Activated T-helper 1 cell treated with Interleukin-2 at 50 U/mL for 16 hours (primary cell): ENCODE measurements at places on chromosomes 4 and X.

DNA sequence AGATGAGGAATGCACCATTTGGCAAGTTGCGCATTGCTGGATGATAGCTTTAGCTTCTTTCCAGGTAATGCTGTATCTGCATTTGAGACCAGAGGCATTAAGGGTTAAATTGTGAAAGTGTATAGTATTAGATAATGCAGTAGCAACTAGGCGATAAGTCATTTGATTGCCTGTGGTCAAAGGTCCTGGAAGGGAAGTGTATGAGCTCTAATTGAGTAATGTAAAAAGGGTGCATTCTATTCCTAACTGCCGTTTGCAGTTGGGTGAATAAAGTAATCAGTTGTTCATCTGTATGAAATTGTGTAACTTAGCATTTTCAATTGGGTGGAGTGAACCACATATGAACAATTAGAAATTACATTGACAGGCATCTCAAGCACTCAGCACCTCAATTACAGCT, 54.5 kb upstream of the WDR1 start:
- no peak for DNase-seq

DNA sequence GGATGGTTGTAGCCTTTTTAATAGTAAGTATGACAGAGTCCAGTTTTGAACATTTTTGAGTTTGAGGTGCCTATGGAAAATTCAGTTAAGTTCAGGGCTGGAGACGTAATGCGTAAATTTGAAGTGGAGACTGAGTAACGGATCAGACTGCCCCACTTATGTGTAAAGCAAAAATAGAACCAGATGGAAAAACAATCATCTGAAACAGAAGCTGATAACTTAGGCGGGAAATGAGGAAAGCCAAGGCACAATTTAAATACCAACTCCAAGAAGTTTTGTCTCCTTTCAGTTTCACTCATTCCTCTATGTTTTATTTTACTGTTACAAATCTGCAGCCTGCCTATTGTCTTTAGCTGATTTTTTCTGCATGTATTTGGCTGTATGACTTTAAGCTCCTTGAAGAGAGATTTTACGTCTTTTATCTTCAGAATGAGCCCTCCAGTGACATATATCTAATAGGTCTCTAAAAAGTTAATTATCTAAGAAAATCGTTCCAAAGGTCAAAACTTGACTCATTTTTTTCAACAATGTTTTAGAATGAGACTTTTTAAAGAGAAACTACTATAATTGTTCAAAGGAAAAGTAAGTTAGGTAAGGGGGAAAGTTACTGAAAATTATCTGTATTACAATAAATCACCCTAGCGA, 1.1 kb downstream of the SGCB start:
- DNase-seq: no peak

DNA sequence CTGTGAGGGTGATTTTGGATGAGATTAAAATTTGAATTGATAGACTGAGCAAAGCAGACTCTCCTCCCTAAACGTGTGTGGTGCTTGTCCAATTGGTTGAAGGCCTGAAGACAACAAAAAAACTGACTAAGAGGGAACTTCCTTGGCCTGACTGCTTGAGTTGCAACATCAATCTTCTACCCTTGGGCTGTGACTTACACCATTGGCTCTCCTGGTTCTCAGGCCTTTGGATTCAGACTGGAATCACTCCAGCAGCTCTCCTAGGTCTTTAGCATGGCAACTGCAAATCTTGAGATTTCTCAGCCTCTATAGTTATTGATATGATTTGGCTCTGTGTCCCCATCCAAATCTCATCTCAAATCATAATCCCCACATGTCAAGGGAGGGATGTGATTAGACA, 49.7 kb upstream of the IGFBP7 start:
- DNase-seq: no peak

DNA sequence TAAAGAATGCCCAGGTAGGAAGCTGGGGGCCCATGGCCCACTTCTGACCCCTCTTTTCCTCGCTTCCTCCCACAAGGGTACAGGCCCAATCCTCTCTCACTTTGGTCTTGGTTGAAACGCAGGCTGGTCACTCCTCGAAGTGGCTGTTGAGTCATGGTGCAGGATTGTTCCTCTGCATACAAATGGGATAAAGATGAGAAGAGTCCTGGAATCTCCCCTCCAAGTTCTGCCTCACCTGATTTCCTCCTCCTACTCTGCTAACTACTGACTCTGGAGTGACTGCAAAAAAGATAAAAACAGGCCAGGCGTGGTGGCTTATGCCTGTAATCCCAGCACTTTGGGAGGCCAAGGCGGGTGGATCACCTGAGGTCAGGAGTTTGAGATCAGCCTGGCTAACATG, 1.7 kb downstream of the WDR45 start:
- DNase-seq: no peak

- no peak for DNase-seq
These were observed 47.6 kb downstream of the ANOS1 start for GRCh38 chrX:8684201-8684965.

DNA sequence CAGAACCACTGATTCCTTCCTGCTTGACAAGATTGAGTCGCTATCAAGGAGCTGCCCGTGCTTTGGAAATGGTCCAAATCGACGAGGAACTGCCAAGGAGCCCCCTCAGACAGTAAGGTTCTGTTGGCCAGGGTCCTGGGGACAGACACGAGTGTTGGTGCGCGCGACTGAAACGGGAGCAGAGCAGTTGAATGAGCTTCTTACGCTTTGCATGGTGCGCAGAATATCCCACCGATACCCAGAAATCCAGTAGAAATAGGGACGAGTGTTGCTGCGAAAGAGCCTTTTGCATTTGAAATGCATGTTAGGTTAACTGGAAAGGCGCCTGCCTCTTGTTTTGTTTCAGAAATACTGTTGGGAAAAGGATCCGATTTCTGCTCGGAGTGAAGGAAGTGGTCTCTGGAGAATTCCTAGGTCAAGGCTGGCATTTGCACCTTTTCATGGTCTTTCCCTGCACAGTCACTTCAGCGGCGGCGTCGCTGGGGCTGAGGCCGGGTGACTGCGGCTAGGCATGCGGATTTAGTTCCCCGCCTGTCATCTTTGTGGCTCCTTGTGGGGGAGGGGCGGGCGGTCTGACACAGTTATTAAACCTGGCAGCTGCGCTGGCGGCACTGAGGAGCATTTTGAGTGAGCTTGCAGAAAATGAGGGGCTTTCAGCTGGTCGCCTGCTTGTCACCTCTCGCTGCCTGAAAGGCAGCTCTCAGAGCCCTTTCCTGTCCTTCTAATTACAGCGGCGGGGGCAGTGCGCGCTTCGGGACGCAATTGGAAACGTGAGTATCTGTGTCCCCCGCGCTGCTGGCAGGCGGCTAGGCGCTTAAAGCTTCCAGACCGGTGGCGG, 51.5 kb upstream of the TRIM2 start:
- DNase-seq: peak; percentile 37

DNA sequence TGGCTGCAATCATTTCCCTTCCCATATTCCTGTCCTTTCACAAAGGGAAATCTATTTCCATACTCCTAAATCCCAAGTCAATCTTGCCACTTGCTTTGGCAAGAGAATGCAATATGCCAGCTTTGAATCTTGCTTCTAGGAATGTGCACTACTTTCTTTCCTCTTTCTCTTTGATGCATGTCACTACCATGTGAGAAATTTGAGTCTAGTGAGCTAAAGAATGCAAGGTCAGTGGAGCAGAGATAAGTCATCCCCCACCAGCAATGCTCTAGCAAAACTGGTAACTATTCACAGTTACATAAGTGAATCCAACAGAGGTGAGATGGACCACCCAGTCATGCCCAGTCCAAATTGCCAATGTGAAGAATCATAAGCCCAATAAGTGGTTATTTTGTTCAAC, 910.4 kb downstream of the RAB28 start:
- DNase-seq: no peak

- DNase-seq: no peak
These were observed 47.1 kb downstream of the NDST3 start for GRCh38 chr4:118081434-118081833.

DNA sequence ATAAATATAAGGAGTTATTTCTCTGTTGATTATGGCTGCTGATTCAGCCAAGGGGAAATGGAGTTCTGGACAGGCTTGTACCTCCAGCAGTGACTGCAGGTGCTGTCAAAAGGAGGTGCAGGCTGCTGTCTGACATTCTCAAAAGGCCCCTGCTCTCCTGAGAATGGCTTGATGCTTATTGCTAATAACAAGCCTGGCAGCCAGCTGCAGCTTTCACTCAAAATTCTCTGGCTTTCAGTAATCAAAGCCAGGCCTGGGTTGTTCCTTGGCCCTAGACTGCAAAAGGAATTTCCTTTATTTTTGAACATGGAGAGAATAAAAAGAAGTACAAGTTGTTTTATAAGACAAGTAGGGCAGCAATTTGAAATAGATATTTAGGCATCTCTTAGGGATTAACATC, 575.9 kb downstream of the MID1IP1 start:
- no peak for DNase-seq
